Anterior cingulate cortex (tissue), 58 donors: ENCODE measurements at places on chromosomes 2 and 18.

GRCh38 chr2:3598197-3598910 lies 3.4 kb downstream of the COLEC11 start:
- no peak for DNase-seq

- DNase-seq = no peak
Measured at GRCh38 chr2:607172-607571, 70.0 kb downstream of the TMEM18 start.

GRCh38 chr2:81467096-81467495 lies 1162.5 kb upstream of the LRRTM1 start:
- DNase-seq = no peak

GRCh38 chr2:152534460-152535135 lies 182.7 kb downstream of the PRPF40A start:
- no peak for DNase-seq

- DNase-seq = no peak
Measured at GRCh38 chr2:217553679-217554078, 449.1 kb downstream of the TNS1 start.

- no peak for DNase-seq
Measured at GRCh38 chr2:112153179-112153490, 14.9 kb downstream of the FBLN7 start.

DNA sequence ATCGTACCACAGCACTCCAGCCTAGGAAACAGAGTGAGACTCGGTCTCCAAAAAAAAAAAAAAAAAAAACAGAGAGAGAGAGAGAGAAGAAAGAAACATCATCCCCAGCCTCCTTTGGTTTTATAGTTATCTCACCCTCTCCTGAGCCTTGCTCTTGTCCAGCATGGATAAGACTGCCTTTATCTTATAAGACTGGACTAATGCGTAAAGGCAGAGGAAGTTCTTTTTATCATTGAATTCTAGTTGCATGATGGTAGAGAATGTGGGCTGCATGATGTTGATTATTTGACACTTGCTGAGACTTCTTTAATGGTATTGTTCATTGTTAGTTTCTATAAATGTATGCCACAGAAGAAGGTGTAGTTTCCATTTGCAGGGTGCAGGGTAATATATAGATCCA lies 124.4 kb downstream of the ZBTB7C start:
- DNase-seq = no peak

- DNase-seq = no peak
Measured at GRCh38 chr18:68504441-68505177, 210.3 kb downstream of the TMX3 start.

- DNase-seq = no peak
Measured at GRCh38 chr2:170091436-170091835, 86.5 kb upstream of the MYO3B start.

DNA sequence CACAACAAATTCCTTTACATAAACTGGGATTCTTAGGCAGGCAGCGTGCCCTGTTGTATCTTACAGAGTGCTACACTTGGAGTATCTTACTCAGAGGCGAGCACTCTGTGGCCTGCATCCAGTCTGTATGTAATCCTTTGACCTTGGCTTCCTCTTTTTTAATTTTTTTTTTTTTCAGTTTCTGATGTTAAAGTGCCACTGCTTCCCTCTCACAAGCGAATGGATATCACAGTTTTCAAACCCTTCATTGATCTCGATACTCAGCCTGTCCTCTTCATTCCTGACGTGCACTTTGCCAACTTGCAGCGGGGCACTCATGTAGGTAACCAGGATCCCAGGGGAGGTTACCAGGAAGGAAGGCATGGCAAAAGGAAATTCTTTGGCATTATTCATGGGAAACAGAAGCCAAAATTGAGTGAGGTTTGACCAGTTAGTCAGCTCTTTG lies 40.4 kb downstream of the GRHL1 start:
- no peak for DNase-seq

- no peak for DNase-seq
Measured at GRCh38 chr2:11767779-11768178, 21.3 kb downstream of the LPIN1 start.
